NK-92 treated with Interleukin-12 subunit alpha and Interleukin-12 subunit beta, amount 100 ng/mL, for 24 hours (cell line): ENCODE measurements at places on chromosomes 3 and 15.

GRCh38 chr3:1131166-1131565, 38.3 kb downstream of the CNTN6 start:
- no peak for DNase-seq

GRCh38 chr15:39054128-39054732, 489.6 kb upstream of the RASGRP1 start:
- no peak for DNase-seq

DNA sequence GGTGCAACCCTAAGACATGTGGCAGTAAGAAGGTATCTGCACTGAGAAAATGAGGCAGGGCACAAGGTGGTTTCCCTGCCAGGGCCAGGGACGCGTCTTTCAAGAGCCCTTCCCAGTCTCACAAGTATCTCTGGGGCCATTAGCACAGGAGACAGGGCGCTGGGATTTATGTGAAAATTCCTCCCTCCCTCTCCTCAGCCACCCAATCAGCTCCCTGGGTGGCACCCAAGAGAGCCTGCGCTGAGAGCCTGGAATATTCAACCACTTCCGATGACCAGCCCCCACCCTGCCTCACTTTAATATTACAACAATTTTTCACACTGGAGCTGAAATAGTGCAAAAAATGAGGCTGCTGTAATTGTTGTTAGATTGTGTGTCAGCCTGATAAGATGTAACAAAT, 26.1 kb downstream of the SEC61A1 start:
- no peak for DNase-seq

- DNase-seq = peak; percentile 18
Measured at GRCh38 chr3:101803173-101803782, 24.3 kb downstream of the NXPE3 start.

- DNase-seq = no peak
Measured at GRCh38 chr3:123664753-123665152, 79.9 kb upstream of the HACD2 start.

GRCh38 chr3:108342837-108343486, 46.6 kb downstream of the HHLA2 start:
- no peak for DNase-seq

- no peak for DNase-seq
Measured at GRCh38 chr3:22349215-22349851, 598.3 kb upstream of the ZNF385D start.

DNA sequence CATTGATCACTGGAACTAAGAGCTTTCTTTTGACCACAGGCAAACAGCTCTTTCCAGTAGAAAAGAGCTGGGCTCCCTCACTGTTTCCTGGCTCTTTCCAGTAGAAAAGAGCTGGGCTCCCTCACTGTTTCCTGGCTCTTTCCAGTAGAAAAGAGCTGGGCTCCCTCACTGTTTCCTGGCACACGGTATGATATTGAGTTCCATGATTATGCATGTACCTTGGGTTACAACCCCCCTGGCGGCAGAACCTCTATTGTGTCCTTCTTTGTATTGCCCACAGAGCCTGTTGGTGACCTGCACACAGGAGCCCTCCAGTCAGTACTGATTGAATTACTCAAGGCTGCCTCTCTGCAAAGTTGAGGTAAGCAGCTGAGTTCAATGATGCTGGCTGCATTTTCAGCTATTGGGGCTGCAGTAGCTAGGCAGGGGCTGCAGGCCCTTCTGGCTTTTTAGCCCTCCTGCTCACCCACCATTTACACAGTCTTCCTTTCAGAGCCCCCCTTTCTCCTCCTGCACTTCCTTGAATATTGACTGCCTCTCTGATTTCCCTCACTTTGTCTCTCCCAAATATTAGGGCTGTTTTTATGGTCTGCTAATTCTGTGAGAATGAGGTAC, 10.2 kb downstream of the ACKR2 start:
- DNase-seq = no peak

DNA sequence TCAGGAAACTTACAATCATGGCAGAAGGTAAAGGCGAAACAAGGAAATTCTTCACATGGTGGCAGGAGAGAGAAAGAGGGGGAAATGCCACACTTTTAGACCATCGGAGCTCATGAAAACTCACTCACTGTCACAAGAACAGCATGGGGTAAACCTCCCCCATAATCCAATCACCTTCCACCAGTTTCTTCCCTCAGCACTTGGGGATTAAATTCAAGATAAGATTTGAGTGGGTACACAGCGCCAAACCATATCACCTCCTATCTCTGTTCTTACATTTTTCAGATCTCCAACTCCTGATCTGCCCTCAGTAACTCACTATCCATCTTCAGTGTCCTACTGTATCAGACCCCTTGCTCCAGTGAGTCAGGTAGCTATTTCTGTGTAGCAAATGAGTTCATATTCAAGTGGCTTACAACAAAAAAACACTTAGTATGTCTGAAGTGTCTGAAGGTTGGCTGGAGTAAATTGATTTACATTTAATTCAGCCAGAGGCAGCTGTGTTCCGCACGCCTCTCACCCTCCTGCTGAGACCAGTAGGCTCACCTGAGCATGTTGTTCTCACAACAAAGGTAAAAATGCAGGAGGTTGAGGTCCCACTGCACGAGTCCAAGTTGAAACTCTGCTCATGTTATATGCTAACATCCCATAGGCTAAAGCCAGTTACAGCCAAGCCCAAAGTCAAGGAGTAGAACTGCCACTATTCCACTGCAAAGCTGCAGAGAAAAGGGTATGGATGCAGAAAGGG, 180.7 kb upstream of the LMCD1 start:
- no peak for DNase-seq

DNA sequence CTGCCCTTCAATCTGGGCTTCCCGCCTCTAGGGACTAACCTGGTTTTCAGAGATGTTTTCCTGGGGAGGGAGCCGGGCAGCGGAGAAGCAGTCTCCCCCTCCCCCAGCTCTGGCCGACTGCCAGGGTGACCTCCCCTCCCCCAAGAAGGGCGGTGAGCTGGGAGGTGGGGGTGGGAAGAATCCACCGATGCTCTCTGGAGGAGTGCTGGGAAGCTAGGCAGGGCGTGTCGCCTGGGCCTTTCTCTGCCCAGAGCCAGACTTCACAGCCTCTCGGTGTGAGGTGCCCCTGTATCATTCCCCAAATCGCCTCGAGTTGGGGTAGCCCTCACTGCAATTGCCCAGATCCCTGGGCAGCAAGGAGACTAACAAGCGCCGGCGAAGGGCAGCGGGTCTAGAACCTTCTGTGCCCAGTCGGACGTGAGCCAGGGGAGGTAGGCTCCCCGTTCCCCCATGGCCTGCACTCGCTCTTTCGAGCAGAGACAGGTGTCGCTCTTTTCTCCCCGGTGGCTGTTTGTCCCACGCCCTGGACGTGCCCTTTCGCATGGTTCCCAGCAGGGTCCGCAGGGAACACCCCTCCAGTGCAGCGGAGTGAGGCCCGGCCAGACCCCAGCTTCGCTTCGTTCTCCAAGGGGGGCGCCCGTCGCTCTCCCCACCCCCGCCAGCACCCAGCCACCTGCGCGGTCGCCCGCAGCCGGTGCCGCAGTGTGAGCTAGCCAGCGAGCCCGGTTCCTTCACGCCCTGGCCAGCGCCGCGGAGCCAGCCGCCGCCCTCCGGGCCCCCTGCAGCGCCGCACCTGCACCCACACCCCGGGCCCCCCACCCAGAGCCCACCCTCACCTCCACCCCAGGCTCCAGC, 1.1 kb downstream of the RAB6B start:
- no peak for DNase-seq

DNA sequence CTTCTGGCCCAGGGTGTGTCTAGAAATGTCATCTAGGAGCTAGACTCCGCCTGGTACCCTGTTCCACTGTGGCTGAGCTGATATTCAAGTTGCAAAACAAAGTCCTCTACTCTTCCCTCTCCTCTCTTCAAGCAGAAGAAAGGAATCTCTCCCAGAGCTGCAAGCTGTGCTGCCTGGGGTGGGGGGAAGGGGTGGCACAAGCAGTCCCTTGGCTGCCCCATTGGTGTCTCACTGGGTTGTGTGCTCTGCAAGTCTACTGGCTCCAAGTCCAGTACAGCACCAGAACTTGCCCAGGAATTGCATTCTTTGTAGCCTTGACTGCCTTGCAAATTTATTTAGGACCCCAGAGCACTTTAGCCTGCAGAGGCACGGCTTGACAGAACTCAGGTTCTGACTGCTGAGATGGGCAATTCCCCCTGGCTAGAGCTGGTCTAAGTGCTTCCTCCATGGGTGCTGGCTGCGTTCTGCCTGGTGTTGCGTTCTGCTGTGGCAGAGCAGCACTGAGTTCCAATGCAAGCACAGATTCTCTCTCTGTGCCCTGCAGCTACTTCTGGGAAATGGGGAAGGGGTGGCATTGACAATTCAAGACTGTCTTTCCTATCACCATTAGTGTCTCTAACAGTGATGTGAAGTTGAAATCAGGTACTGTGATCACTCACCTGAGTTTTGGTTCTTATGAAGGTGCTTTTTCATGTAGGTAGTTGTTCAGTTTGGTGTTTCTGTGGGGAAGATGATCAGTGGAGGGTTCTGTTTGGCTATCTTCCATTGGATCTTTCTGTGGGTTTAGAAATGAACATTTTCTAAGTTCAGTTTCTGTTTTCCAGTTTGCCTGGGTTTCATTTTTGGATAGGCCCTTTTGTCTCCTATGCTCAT, 39.5 kb downstream of the OXSR1 start:
- DNase-seq = no peak

DNA sequence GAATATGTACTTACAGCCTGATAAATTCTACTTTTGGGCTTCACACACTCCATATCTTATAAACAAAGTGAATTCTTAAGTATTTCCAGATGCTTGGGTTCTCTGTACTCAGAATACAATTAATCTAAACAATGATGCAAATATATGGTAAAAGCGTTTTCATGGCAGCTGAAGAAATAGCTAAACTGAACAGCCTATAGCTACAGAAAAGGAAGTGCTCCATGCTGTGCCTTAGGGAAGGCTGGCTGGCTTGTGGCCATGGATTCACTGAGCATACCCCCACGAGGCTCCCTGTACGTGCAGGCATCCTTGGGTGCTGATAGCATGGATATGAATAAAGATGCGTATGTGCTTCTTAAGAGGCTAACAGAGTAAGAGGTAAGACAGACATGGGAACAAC, 264.0 kb downstream of the KLF13 start:
- DNase-seq = no peak

DNA sequence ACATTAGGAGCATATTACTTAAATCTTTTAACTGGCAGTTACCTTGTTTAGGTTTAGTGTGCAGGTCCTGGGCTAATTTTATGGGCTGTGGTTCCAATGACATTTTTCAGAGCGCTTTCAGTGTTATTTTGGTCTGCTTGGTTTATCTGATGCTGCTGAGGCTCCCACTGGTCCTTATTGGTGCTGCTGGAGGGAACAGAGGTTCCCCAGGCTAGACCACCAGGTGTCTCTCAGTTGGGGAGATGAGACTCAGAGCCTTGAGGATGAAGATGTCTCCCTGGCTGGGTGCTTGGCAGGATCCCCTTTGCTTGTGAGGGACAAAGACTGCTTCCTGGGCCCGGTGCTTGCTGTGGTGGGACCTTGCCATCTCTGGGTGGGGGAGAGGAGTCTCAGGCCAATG, 28.3 kb upstream of the TASOR start:
- no peak for DNase-seq

DNA sequence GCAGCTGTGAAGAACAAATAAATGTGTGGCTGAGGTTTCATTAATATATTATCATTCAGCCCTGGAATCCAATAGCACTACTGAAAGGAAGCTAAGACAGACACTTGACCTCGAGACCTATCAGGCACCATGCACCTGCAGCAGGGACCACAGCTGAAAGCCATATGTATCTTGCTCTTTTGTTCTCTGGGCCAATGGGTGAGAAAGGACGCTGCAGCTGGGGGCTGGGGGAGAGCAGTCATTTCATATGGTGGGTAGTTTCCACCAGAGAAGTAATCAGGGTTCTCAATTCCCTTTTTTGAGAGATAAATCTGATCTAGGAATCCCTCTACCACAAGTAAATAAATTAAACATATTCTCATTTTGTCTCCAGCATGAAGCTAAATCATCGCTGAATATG, 225.6 kb upstream of the STRIT1 start:
- no peak for DNase-seq
